ENCODE measurements at places on chromosomes 2 and 18.

DNA sequence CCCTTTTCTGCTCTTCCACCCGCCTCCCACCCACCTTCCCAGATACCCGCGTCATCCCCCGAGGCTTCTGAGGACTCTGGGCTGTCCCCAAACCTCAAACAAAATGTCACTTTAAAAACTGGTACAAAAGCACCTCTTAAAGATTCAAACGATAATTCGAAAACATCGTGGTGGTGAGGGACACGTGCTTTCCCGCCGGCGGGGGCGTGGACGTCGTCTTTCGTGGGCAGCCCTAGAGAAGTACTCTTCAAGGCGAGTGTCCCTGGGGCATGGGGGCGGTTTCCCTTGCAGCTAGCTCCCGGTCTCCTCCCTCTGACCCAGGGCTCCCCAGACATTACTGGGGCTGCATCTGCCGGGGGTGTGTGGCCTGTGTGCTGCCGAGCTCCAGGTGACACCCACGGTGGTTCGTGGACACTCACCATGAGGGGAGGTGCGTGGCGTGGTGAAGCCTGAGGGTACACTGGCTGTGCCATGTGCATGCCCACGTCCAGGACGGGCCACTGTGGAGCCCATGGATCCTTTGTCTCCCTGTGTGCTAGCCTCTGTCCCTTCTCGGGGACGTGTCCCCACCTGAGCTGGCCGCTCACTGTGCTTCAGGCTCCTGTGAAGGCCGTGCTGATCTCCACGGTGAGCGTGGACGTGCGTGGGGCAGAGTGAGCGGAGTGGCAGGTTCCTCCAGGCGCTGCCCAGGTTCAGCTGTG lies 117.8 kb downstream of the NFATC1 start:
- DNase-seq: no peak

- no peak for DNase-seq
Measured at GRCh38 chr2:204027091-204027490, 90.5 kb downstream of the ICOS start.

DNA sequence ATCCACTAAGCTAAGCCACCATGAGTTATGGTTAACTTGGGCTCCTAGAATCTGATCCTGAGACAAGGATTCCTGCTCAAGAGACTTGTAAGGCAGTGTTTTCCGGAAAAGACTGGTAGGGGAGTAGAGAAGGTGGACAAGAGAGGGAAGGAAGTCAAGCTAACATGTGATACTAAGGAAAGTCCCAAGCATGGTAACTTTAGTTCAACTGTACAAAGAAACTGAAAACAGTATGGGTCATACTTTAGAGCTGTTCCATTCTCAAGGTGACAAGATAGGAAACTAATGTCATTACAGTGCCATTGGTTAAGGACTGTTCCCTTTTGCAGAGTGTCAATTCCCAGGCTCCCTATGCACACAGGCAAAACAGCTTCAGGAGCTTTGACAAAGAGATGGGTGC lies 5.8 kb downstream of the MYO5B start:
- no peak for DNase-seq

DNA sequence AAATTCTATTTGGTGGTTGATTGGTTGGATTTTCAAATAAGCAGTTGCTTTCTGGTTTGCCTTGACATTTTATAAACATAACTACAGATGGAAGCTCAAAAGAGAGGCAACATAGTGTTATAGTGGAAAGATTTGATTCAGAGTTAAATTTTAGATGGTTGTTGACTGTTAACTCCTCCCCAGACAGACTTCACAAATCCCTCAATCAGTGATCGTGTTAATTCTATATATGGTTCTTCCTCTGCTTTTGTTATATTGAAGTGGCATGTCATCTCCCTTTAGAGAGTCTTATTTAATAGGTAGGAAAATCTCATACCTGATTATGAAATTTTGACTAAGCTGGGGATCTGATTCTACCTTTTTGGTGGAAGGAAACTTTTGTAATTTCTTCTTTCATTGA lies 19.5 kb downstream of the DGUOK start:
- DNase-seq: no peak

DNA sequence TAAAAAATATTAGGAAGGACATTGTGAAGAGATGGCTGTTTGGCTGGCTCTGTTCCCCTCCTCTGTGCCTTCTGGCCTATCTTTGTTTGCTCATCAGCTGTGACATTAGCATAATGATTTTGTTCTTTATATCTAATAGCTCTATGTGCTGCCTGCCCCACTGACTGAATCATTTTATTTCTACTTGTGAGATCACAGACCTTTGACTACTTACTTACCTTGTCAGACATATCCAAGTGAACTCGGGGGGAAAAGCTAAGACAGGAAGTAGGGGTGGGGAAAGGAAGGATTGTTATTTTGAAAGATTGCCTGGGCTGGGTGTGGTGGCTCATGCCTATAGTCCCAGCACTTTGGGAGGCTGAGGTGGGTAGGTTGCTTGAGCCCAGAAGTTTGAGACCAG lies 104.2 kb downstream of the ASAP2 start:
- no peak for DNase-seq
